Activated CD4-positive, alpha-beta T cell treated with anti-CD3 and anti-CD28 coated beads for 36 hours (primary cell): ENCODE measurements at places on chromosomes 6 and 20. TPM values are rescaled to one million over a fixed set of nuclear protein-coding genes. Genes with fewer than 3 reads are reported as not detected.

DNA sequence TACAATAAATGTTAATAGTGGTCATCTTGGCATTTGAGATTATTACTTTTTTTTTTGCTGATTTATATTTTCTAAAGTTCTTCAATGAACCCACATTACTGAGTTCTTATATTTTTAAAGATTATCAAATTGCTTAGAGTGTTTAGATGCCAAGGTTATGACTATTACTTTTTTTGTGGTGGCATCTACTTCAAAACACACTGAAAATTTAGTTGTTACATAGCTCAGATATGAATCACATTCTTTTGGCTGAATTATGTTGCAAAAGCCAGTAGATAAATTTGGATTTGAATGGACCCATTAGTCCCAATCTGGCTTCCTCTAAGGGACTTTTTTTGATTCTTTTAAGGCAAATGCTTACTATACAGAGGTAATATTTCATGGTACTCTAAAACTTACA, 8.9 kb downstream of the UTRN start:
- peaks cover 3% of the 10 kb centered on the region for H3K27me3 ChIP-seq
- H3K4me1 ChIP-seq: peaks cover 6% of the 10 kb centered on the region
- no peak for DNase-seq
- no peak overlapping the region for H3K27ac ChIP-seq
- no peaks in the 10 kb centered on the region for H3K36me3 ChIP-seq

DNA sequence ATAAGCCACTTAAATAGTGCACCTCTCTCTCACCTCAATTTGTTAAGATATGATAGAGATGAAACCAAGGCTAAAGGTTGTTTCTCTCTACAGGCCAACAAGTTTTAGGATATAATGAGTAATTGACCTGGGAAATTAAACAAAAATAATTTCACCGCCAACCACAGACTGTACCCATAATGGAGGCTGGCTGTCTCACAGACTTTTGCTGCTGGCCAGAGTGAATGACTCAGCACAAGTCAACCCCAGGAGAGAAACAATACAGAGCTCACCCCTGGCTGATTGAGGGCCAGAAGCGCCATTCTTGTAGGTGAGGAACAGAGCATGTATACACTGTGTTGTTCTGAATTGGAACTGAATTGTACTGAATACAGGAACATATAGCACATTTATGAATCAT, 99.9 kb downstream of the CAP2 start:
- no peak for DNase-seq
- H3K27me3 ChIP-seq: peaks cover 38% of the 10 kb centered on the region
- no peaks in the 10 kb centered on the region for H3K4me1 ChIP-seq

- H3K4me3 ChIP-seq: no peak overlapping the region
- H3K4me1 ChIP-seq: no peaks in the 10 kb centered on the region
- no peak for DNase-seq
- no peaks in the 10 kb centered on the region for H3K36me3 ChIP-seq
- peaks cover 6% of the 10 kb centered on the region for H3K27me3 ChIP-seq
- H3K27ac ChIP-seq: no peak overlapping the region
Observed at GRCh38 chr6:71139249-71139648, 149.4 kb upstream of the OGFRL1 start.

DNA sequence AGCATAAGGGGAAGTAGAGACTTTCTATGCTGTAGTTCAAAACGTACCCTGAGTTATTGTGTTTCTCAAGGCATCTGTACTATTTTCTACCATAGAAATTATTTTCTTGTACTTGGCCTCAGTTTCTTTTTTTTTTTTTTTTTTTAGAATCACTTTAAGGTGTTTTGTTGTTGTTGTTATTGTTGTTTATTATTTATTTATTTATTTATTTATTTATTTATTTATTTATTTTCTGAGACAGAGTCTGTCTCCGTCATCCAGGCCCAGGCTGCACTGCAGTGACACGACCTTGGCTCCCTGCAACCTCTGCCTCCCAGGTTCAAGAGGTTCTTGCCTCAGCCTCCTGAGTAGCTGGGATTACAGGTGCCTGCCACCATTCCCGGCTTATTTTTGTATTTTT, 179.1 kb downstream of the GRIK2 start:
- no peak overlapping the region for H3K27ac ChIP-seq
- no peaks in the 10 kb centered on the region for H3K4me1 ChIP-seq
- no peaks in the 10 kb centered on the region for H3K27me3 ChIP-seq
- DNase-seq: no peak
- no peaks in the 10 kb centered on the region for H3K36me3 ChIP-seq

GRCh38 chr20:48175261-48175660, 390.0 kb upstream of the SULF2 start:
- H3K4me1 ChIP-seq: no peaks in the 10 kb centered on the region
- no peaks in the 10 kb centered on the region for H3K36me3 ChIP-seq
- no peak for DNase-seq

- H3K27ac ChIP-seq: no peak overlapping the region
- H3K36me3 ChIP-seq: peaks cover 4% of the 10 kb centered on the region
- no peaks in the 10 kb centered on the region for H3K27me3 ChIP-seq
Observed at GRCh38 chr6:72631480-72631879, 9.6 kb downstream of the KCNQ5 start.

GRCh38 chr6:81933089-81933488, 180.6 kb upstream of the TENT5A start:
- no peak overlapping the region for H3K4me3 ChIP-seq
- no peaks in the 10 kb centered on the region for H3K4me1 ChIP-seq
- DNase-seq: no peak
- H3K36me3 ChIP-seq: no peaks in the 10 kb centered on the region
- H3K27me3 ChIP-seq: no peaks in the 10 kb centered on the region
- H3K27ac ChIP-seq: no peak overlapping the region

DNA sequence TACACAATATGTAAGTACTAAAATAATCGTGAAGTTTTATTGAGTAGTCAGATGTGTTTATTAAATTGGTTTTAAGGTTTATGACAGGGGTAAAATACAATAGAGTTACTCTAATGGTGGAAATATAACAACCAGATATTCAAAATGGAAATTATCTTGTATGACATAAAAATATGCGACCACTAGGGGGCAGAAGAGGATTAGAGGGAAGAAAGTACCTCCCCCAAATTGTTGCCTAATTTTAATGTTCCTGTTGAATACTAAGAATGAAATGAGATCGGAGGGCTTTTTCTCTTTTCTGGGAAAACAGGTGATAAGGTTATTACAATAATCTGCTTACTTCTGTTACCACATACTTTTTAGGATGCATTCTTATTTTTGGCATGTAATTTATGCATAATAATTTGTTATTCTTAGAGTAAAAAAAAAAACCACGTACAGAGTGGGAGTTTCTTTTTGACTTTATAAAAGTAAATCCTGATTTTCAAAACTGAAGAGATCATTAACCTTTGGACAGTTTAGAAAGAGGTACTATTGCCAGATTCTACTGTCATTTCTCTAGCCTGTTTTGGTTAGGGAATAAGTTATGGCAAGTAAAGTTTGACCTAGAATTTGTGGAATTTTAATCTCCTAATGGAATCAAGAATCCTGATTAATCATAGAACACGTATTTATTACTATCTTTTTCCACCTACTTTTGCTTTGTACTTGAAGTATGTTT, 159.2 kb downstream of the CD109 start:
- H3K27me3 ChIP-seq: no peaks in the 10 kb centered on the region
- no peak overlapping the region for H3K27ac ChIP-seq
- no peak overlapping the region for H3K4me3 ChIP-seq
- no peak for DNase-seq
- H3K4me1 ChIP-seq: no peaks in the 10 kb centered on the region

GRCh38 chr20:24870057-24870456, 79.0 kb upstream of the CST7 start:
- H3K4me3 ChIP-seq: no peak overlapping the region
- H3K36me3 ChIP-seq: no peaks in the 10 kb centered on the region

GRCh38 chr20:58312836-58313235, 3.3 kb downstream of the RAB22A start:
- H3K27me3 ChIP-seq: no peaks in the 10 kb centered on the region
- H3K4me3 ChIP-seq: peak overlapping the region; percentile 20
- peaks cover 33% of the 10 kb centered on the region for H3K36me3 ChIP-seq
- H3K27ac ChIP-seq: peak overlapping the region; percentile 91
- DNase-seq: peak; percentile 55
- H3K4me1 ChIP-seq: peaks cover 61% of the 10 kb centered on the region

GRCh38 chr6:139290787-139291311, 949 bp downstream of the TXLNB start:
- peaks cover 57% of the 10 kb centered on the region for H3K4me1 ChIP-seq
- peak overlapping the region; percentile 64 for H3K4me3 ChIP-seq
- no peaks in the 10 kb centered on the region for H3K36me3 ChIP-seq
- peak; percentile 22 for DNase-seq

- H3K27me3 ChIP-seq: peaks cover 21% of the 10 kb centered on the region
- no peak overlapping the region for H3K4me3 ChIP-seq
- no peak for DNase-seq
- no peak overlapping the region for H3K27ac ChIP-seq
- no peaks in the 10 kb centered on the region for H3K36me3 ChIP-seq
Observed at GRCh38 chr6:27053738-27054137, 193.8 kb upstream of the PRSS16 start.

- H3K27ac ChIP-seq: no peak overlapping the region
- H3K4me3 ChIP-seq: no peak overlapping the region
- H3K4me1 ChIP-seq: no peaks in the 10 kb centered on the region
- no peaks in the 10 kb centered on the region for H3K36me3 ChIP-seq
- DNase-seq: no peak
- H3K27me3 ChIP-seq: peaks cover 5% of the 10 kb centered on the region
Observed at GRCh38 chr6:165653196-165653595, 9.8 kb downstream of the PDE10A start.

Gene HLA-DQB2
- 0.69 TPM for total RNA-seq

Gene APOBEC2
- not detected for total RNA-seq

Gene PSMG4
- total RNA-seq: 23.2 TPM

Gene PLCB1
- 1.5 TPM for total RNA-seq

Gene BANF2
- total RNA-seq: not detected

Gene PRRT1
- 0.79 TPM for total RNA-seq

Gene TRPC4AP
- 36.0 TPM for total RNA-seq

Gene ADGRF5
- total RNA-seq: not detected
